ENCODE measurements at places on chromosomes 2 and 18.

GRCh38 chr2:29012211-29012681, 31.1 kb downstream of the TOGARAM2 start:
- DNase-seq, result no peak

DNA sequence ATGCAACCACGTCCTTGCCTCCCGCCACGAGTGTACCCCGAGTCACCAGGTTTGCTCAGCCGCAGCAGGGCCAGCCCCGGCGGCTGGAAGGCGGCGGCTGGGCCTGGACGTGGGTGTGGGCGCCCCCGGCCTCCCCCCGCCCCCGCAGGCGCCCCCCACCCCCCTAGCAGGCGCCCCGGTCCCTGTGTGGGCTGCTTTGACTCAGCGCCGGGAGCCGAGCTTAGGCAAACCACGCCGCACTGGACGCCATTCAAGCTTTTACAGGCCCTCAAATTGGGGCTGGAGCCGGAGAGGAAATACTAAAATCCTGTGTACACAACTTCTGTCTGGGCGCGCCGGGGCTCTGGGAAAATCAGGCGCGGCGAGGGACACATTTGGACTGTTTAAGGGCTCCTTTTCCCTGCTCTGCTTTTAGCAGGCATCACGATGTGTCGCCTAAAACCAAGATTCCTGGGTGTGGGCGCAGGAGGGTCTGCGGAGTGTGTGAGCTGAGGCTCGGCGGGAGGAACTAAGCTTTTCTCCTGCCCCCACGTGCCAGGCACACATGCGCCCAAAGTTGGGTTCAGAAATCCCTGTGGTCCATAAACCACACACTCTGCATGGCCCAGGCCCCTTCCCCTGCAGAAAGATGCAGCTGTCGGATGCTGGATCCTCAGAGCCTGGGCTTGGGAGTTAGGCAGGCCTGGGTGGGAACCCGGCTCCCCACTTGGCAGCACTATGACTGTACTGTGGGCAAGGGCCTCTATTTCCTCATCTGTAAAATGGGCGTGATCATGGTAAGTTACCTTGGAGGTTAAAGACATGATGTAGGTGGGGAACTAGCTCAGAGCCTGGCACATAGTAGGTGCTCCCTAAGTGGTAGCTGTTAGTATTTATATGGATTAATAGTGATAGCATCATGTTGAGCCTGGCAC, 57.6 kb downstream of the ATOH8 start:
- no peak for DNase-seq

DNA sequence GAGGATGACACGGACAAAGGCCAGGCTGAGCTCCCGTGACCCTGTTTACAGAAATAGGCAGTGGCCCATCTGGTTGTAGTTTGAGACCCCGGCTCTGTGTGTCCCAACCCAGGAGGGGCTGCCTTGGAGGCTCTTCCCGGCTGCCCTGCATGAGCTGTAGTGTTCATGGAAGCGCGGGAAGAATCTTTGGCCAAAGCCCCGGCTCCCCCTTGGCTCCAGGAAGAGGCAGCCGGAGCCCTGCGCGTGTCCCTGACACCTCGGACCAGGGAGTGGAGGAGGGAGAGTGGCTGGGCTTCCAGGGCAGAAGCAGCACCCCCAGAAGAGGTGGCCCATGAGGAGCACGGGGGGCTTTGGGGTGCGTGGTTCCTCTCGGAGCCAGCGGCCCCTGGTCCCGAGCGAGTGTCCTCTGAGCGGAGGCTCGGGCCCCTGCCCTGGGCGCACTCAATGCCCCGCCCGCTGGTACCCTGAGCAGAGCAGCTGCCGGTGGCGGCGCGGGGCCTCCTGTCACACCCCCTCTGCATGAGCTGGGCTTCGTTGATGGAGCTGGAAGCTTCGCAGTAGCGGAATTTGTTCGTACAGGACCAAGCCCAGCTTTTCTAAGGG, 21.7 kb downstream of the GPR35 start:
- DNase-seq, result no peak

DNA sequence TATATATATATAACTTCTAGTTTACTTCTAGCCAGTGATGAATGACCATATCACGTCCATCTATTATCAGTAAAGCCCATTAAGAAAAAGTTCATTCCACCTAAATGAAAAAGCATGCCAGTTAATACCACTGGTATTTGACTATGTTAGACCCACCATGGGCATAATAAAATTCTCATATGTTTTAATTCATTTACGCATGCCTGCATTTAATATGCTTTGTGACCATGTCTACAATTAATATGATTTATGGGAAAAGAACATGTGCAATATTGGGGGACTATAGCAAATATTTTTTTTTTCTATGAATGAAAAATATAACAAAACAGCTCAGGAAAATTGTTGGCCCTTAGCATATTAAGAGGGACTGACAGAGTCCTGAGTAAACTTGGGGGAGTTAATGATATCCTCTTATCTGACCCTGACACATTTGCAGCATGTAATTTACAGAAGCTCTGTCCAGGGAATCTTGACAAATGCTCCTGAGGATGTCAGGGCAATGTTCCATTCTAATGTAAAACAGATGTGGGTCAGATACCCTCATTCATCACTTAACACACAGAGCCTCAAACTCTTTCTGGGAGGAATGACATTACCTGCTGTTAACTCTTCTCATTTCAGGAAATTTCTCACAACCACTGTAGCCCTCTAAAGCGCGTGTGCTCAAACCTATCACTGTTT, 90.6 kb downstream of the PAX3 start:
- no peak for DNase-seq

DNA sequence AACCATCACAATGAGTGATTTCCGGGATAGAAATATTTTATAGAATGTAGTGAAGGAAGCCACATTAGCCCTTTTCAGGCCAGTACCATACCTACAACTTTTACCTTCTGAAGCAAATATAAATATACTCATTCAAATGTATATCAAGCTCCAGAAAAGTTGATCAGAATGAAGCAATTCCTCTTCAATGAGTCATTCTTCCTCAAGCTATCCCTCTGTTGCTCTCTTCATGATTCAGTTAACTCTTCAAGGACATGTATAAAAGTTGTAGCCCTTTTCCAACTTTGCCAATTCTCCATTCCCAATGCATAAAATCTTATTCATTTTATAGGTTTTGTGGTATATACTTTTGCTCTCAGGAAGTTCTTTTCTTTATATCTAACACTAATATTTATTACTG, 242.1 kb upstream of the RGPD4 start:
- no peak for DNase-seq

DNA sequence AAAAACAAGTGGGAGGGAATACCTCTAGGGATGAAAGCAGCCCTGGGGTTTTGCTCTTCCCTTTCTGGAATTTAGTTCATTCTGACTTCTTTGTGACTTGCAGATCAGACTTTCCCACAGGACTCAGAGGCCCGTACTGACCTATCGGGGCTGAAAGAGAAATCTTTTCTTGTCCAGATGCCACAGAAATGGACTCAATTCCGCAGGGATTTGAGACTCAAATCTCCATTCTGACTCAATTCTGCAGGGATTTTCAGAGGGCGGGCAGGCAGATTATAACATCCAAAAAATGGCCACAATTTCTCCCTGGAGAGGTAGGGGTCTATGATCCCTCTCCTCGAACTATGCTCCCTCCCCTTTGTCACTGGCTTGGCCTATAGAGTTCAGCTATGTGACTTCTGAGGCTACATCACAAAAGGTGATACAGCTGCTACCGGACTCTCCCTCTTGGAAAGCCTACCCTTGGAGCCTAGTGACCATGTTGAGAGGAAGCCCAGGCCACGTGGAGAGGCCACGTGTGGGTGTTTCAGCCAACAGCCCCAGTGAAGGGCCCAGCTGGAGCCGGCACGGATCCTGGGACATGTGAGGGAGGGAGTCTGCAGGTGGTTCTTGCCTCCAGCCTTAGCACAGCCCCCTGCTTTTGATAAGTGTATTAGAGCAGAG, 4.8 kb upstream of the EFHD1 start:
- no peak for DNase-seq

GRCh38 chr2:170812710-170813600, 3.7 kb upstream of the GAD1 start:
- no peak for DNase-seq

GRCh38 chr2:222709191-222709891, 37.9 kb downstream of the MOGAT1 start:
- DNase-seq, result no peak

- DNase-seq, result no peak
Measured at GRCh38 chr2:36458106-36458505, 102.5 kb downstream of the CRIM1 start.

DNA sequence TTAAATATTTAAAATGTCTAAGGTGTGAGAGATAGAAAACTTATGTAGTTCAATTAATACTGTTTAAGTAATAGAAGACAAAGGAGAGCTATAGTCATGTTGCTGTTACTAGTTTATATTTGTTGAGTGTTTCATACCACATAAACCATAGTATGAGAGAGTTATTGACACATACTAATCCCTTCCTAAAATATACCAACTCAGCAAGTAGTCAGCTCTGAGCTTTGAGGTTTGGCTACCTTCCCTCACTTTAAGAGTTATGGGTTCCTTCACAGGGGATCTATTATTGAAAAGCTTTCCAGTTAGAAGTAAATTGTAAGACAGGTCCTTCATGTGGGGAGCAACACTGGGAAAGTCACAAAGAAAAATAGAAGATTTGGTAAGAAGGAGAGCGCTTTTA, 701.6 kb upstream of the ZEB2 start:
- no peak for DNase-seq

All from iPS DF 19.7 (cell line).